ENCODE measurements at places on chromosomes 12 and 14.

DNA sequence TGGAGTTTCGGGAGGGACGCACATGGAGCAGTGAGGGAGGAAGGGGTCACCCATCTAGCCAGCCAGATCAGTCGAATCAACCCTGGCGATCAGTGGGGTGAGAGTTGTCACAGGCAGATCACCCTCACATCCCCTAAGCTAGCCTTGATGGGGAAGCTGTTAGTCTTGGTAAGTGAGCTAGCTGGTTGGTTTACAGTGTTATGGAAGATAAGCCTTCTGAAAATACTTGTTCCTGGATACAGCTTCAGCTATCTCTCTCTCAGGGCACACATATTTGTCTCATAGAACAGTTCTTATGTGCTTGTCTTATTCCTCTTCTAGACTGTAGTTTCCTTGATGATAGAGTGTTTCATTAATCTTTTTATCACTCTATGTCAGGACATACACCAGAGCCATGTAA is 26.2 kb upstream of the MANSC4 start:
- DNase-seq = no peak

DNA sequence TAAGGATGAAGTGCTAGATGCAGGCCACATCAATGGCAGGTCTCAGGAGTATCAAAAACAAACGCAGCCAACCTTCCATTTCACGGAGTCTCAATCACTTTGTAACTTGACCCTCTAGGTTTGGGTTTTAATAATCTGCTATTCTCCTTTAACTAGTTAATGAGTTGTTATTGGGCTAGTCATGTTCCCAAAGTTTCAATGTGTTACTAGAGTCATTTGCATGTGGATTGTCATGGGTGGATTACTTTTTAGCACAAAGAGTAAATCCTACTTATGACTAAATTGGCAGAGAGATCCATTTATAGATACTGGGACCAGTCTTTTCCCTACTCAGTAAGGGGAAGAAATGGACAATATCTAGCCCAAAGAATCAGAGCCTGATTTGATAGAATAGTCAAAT is 151.0 kb downstream of the BCAT1 start:
- no peak for DNase-seq

DNA sequence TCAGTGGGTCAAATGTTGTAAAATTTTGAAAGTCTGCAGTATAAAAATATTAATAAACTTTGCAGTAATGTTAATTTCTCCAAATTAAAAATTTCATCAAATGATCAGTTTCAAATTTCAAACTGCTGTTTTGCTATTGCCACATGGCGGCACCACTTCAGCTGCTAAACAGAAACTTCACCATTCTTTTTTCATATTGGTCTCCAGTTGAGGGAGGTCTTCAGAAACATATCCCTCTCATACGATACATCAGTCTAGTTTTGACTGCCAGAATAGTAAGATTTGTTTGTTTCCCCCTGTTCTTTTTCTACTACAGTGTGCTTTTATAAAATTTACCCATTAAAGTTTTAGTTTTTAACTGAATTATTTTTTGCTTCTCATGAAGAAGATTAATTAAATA is 4.2 kb upstream of the TRHDE start:
- DNase-seq = no peak

- DNase-seq = no peak
These were observed 36.7 kb downstream of the SLC25A47 start for GRCh38 chr14:100359881-100360280.

GRCh38 chr14:38775986-38776385 is 327.0 kb downstream of the SEC23A start:
- no peak for DNase-seq

DNA sequence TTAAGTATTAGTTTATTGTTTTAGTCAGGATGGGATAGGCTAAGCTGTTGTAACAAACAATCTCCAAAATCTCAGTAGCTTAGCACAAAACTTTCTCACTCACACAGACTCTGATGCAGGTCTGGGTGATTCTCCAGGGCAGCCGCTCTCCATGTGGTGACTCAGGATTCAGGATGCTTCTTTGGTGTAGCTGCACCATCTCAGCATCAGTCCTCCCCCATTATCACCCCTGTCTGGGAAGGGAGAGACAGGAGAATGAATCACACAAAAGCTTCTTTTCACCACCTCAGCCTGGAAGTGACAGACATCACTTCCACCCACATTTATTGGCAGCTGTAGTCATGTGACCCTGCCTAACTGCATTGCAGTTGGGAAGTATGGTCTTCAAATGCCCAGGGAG is 142.3 kb downstream of the DICER1 start:
- no peak for DNase-seq

- no peak for DNase-seq
These were observed 16.7 kb downstream of the CHST11 start for GRCh38 chr12:104473374-104473983.

DNA sequence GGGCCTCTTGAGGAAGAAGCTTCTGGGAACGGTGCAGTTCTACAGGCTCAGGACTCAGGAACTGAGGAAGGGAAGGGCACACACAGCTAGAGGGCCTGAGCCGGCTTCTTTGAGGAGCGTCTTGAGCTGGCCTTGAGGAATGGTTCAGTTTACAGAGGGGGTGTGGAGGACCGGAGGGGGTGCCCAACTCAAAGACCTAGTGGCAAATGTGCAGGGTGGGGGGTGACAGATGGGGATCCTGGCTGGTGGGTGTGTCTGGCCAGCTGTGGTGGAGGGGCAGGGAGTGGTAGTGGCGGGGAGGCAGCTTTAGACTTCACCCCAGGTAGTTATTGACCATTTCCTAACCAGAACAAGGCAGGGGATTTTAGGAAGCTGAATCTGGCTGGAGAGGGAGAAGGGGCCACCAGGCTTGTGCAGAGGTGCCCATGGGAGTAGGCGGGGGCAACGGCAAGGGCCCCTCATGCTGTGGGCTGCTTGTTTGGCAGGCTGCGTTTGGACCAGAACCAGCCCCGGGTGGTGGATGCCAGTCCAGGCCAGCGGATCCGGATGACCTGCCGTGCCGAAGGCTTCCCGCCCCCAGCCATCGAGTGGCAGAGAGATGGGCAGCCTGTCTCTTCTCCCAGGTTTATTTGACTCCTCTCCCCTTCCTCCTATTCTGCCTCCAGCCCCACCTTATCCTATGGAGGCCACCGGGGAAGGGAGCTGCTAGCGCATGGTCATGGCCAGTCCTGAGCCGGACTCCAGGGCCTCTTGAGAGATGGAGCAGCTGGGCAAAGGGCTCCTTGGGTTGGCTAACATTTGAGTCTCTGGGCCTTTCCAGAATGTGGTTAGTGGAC is 27.8 kb downstream of the PAPLN start:
- DNase-seq = no peak

- DNase-seq = no peak
These were observed 12.6 kb upstream of the SERPINA3 start for GRCh38 chr14:94599656-94600004.

GRCh38 chr12:102425109-102426039 is 55.0 kb downstream of the IGF1 start:
- no peak for DNase-seq

DNA sequence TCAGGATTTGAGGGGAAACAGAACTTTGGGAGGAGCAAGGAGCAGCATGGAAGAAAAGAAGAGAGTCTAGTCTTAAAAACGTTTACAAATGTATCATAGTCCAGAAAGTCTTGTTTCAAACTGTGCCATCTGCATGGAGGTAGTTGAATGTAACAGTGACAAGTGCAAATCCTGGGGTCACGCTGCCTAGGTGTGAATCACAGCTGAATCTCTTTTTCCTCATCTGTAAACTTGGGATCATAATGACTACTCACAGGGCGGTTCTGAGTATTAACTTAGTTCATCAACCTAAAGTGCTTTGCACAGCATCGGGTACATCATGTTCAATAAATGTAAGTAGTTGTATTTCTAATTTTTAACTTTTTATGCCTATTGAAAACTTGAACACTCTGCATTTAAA is 208.5 kb downstream of the CHST11 start:
- DNase-seq = no peak

DNA sequence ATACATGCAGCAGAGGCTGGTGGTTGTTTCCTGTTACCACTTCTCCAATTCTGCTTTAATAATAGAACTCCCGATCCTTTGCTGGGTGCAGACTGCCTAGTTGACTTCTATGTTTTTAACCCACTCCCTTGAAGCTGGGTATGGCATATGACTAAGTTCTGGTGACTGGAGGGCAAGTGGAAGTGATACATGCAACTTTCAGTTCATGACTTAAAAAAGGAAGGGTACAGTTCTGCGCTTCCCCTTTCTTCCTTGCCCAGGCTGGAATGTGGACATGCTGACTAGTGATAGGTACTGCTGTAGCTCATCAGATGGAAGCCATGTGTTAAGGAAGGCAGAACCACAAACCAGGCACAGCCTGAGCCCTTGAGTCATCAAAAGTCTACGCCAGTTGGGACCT is 2.4 kb upstream of the A2M start:
- DNase-seq = no peak

GRCh38 chr12:12885096-12885792 is 6.1 kb upstream of the GPRC5A start:
- DNase-seq = no peak

DNA sequence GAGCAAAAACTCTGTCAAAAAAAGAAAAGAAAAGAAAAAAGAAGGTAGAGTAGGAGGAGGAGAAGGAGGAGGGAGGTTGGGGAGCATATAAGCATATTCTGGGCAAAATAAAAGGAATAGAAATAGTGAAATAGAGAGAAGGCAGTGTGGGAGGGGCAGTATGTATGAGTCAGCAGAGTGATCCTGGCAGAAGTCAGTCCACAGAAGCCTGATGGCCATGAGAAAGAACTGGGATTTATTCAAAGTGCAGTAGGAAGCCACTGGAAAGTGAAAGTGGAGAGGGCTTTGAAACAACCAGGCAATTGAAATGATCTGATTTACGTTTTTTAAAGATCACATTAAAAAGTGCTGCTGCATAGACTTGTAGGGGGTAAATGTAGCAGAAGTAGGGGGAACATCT is 368.6 kb upstream of the USP15 start:
- no peak for DNase-seq

- no peak for DNase-seq
These were observed 4.2 kb downstream of the RFX4 start for GRCh38 chr12:106586803-106587684.

DNA sequence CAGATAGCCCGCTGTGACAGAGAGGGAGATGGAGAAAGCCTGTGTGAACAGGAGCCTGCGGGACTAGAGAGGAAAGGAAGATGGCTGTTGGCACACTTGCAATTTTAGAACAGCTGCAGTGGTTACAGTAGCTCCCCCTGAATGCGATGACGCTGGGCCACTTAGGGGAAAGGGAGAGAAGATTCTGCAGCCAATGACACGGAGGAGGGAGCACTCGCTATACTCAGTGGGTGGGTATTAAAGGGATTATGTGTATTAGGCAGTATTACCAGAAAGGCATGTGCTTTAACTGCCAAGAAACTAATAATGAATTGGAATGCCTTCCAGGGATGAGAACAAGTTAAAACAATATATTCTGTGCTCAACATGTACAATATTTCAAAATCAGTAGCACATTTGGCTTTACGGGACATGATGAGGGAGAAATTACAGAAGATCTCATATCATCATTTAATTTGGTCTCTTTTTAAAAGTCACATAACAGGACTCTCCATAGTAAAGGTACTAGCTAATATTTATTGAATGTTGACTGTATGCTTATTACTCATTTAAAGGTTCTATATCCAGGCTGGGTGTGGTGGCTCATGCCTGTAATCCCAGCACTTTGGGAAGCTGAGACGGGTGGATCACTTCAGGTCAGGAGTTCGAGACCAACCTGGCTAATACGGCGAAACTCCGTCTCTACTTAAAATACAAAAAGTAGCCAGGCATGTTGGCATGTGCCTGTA is 35.9 kb upstream of the FOS start:
- no peak for DNase-seq

DNA sequence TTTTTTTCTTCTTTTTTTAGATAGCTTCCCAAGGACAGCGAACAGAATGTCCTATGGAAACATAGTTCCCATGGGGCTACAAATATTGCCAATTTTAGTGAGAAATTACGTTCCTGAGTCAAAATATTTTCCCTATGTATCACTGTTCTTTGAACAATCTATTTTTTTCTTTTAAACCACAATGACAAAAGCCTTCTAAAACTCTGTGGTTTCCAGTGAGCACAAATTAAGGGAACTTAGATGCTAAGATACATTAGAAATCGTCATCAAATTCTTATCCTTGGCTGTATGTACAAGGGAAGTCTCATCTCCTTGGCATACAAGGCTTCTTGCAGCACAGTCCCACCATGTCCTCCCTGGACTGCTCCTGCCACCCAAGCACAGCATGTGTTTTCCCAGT is 17.9 kb downstream of the CPM start:
- no peak for DNase-seq
